A172 (cell line): ENCODE measurements at places on chromosomes 1 and 21. TPM values are rescaled to one million over a fixed set of nuclear protein-coding genes. Genes with fewer than 3 reads are reported as not detected.

GRCh38 chr1:55164906-55165305, 50.3 kb downstream of the USP24 start:
- DNase-seq, result no peak

GCLM gene
- 18.7 and 26.6 TPM in 2 replicates for total RNA-seq

DNA sequence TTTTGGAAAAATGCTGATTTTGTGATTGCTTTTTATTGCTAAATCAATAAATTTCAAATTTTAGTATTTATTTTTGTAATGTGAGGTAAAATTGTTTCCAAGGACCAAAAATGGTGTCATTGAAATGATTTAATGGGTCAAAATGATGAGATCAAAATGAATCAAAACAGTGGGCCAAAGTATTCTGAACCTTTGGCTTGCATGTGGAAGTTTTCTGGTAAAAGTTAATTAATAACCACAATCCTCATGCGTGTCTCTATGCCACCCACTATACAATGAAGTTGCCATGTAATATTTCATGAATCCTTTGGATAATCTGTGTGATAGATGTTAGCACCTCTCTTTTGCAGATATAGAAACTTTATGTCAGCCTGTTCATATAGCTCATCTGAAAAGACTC, 83.8 kb downstream of the PAPPA2 start:
- DNase-seq, result no peak

CYP4Z1 gene
- not detected in 2 replicates for total RNA-seq

- no peak for DNase-seq
Observed at GRCh38 chr1:154729577-154729976, 121.6 kb upstream of the ADAR start.

RNU1-3 gene
- total RNA-seq, result under 0.01 and 255 TPM in 2 replicates

GRCh38 chr1:9910423-9911178, 532 bp upstream of the CTNNBIP1 start:
- DNase-seq, result peak; percentile 90
